ENCODE measurements at places on chromosomes 6 and 20. TPM values are rescaled to one million over a fixed set of nuclear protein-coding genes. Genes with fewer than 3 reads are reported as not detected.

DNA sequence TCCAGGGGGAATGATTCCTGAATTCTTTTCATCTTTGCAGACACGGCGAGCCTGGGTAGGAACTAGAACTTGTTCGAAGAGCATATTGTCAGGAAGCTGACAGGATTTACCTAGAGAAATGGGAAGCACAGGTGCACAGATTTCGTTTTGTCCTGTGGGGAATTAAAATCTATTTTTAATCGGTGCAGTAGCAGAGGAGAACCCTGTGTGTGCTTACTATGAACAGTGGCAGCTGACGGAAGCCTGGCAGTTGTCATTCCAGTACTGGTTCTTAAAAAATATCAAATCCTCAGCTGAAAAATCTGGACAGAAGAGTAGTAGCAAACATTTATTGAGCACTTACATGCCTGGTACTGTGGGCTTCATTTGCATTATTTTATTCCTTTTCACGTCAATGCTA lies 609.0 kb downstream of the QKI start:
- no peak for DNase-seq

- no peak for DNase-seq
These were observed 29.8 kb downstream of the DCBLD1 start for GRCh38 chr6:117512056-117512828.

GRCh38 chr6:52591832-52592231 lies 15.0 kb upstream of the TRAM2 start:
- DNase-seq, result no peak

RIN2 gene
- 25.8 TPM for total RNA-seq

Measured in dorsolateral prefrontal cortex (tissue), 122 donors.